ENCODE measurements at places on chromosomes 12 and 14.

DNA sequence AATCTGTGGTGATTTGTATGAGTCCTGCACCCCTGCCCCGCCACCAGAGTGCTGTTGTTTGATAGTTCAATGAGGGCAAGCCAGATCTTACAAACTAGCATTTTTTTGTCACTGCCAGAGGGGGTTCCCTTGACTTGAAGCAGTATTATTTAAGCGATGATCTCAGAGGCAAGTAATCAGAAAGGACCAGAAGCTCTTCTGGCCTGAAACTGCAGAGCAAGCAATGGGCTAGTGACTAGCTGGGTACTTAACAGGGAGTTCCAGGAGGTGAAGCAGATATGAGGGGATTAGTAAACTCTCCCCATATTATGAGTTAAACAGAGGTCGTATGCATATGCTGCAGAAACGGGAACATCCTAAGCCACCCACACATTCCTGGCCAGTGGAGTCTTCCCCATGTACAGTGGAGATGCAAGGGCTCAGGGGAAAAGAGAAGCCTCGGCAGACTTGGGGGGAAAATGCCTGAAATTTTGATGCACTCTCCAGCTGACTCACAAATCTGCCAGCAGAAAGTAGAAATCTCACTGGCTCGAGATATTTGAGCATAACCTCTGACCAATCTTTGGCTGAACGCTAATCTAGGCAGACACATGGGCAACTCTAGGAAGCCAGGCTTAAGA lies 8.3 kb upstream of the CRACR2A start:
- DNase-seq, result no peak

GRCh38 chr12:31300341-31300740 lies 25.6 kb downstream of the SINHCAF start:
- DNase-seq, result no peak

- no peak for DNase-seq
Measured at GRCh38 chr14:92532490-92533163, 19.0 kb downstream of the RIN3 start.

DNA sequence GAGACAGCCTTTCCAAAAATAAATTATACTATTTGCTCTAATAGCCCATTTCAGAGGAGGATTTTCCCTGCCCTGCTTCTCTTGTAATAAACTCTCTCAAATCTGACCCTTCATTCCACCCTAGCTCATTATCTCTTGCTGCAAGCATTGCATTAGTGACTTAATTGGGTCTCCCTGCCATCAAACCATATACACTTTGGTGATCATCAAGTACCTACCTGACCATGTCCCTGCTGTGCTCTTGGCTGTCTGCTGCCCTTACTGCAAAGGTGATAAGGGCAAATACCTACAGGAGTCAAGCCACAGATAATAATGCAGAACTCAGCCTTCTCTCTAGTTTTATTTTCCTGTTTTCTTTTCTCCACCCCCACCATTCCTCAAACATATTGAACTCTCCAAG lies 88.4 kb downstream of the LIN7A start:
- DNase-seq, result no peak

DNA sequence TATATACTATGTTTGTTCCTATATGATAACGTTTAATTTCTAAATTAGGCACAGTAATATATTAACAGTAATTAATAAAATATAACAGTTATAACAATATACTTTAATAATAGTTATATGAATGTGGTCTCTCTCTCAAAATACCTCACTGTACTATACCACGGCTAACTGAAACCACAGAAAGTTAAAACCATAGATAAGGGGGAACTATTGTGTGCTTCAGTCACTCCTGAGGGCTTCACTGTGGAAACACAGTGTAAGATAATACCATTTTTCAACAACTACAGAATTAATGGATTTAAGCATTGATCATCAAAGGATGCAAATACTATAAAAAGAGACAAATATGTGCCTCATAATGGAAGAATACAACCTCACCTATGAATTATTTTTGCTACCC lies 266.4 kb upstream of the RGS6 start:
- no peak for DNase-seq

All from activated naive CD4-positive, alpha-beta T cell treated with anti-CD3 and anti-CD28 coated beads, Interleukin-2, amount 50 U/mL, for 16 hours (primary cell).